ENCODE measurements at places on chromosomes 2 and 18. TPM values are rescaled to one million over a fixed set of nuclear protein-coding genes. Genes with fewer than 3 reads are reported as not detected.

DNA sequence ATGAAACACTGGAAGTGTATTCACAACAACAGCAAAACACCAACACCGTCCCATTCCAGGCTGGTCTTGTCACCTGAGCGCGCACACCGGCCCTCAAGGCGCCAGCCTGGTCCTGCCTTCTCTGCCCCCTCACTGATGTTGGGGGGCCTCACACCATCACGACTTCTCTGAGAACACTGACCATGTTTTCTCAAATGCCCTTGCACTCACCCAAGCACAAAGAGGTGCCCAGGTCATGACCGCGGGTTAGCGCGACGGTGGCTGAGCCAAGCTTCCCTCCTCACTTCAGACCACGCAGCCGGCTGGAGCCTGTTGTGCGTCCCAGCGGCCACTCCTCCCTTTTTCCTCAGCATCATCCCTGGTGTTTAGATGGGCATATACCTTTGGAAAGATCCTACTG lies 101.3 kb upstream of the SALL3 start:
- no peak for DNase-seq

- no peak for DNase-seq
Measured at GRCh38 chr18:79965119-79965902, 868 bp downstream of the HSBP1L1 start.

The SLC4A5 gene
- polyA plus RNA-seq = 8.7 TPM

DNA sequence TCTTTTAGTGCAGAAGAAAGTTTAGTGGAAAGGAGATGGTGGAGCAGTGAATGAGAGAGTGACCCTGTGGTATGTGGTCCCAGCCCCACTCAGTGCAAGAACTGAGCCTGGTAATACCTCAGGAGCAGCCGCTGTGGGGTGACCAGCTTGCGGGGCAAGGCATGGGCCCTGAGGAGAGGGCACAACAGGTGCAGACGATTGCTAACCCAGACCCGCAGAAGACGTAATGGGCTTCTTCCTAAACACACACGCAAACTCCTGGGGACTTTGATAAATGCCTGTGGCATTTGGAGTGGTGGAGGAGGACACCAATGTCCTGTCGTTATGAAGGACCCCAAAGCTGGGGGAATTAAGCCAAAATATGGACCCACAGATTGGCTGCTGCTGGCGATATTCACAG lies 78.7 kb downstream of the GFPT1 start:
- DNase-seq = no peak

DNA sequence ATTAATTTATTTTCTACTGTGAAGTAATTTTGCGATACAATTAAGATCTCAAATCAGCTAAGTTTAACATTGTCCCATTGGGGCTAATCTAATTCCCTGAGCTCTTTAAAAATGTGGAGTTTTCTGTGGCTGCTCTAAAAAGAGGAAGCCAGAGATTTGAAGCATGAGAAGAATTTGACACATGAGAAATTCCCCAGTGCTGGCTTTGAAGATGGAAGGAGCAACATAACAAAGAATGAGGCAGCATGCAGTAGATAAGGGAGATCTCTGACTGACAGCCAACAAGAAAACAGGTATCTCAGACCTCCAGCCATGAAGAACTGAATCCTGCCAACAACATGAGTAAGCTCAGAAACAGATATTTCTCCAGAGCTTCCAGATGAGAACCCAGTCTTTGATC lies 308.4 kb downstream of the ZNF804A start:
- DNase-seq = no peak

Data from right lung (tissue), 10 donors.